ENCODE measurements at places on chromosomes 16 and 17.

DNA sequence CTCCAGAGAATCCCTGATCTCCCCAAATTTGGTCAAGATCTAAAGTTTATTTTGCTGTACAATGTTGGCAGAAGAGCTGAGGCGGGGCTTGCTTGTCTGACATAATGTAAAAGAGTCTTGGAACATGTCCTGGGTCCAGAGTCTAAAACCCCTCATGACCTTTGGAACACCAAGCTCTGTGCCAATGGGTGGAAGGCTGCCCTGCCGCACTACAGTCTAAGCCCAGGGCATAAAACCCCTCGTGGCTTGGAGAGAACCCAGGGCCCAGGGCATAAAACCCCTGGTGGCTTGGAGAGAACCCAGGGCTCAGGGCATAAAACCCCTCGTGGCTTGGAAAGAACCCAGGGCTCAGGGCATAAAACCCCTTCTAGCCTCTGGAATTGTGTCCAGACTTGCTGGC is 36.7 kb downstream of the CCDC57 start:
- no peak for DNase-seq

GRCh38 chr17:56979091-56979480 is 1.2 kb downstream of the SCPEP1 start:
- no peak for DNase-seq

- no peak for DNase-seq
These were observed 612.3 kb upstream of the EEF2KMT start for GRCh38 chr16:5709889-5710288.

DNA sequence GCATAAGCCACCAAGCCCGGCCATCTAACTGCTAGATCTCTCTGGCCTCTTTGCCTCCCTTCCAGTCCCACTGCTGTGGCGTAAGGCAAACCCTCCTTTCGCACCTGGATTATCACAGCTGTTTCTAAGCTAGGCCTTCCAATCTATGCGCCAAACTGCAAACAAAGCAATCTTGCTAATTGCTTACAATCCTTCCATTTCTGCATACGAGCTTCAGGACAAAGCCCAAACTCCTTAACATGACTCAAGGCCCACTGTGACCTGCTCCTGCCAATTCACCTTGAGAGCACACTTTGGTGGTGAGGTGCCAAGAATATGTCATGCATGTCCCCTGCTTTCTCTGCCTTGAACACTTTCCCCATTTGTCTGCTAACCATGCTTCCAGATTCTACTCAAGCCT is 6.0 kb upstream of the ARL5C start:
- no peak for DNase-seq

DNA sequence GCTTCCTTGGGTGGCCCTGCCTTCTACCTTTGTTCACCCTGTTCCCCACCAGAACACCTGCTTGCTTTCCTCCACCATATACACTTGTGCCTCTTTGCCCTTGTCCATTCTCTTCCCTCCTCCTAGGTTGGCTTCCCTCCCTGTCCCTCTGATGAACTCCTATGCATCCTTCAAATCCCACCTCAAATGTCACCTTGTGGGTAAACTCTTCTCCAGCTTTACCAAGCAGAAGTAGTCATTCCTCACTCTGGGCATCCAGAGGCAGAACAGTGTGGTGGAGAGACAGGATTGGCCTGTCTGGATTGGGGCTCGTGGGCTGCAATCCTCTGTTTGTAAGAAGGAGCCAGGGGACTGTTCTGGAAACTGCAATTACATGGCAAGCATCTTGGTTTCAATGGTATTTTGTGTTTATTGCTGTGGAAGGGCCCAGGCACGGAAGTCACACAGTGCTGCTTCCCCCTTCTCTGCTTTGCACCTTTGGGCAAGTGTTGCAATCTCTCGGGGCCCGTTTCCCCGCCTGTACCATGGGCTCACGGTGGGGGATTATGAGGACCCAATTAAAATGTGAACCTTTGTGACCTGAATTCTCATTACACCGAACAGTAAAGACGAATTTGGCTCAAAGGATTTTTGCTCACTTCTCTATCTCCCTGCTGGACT is 21.9 kb upstream of the NXPH3 start:
- DNase-seq = no peak

DNA sequence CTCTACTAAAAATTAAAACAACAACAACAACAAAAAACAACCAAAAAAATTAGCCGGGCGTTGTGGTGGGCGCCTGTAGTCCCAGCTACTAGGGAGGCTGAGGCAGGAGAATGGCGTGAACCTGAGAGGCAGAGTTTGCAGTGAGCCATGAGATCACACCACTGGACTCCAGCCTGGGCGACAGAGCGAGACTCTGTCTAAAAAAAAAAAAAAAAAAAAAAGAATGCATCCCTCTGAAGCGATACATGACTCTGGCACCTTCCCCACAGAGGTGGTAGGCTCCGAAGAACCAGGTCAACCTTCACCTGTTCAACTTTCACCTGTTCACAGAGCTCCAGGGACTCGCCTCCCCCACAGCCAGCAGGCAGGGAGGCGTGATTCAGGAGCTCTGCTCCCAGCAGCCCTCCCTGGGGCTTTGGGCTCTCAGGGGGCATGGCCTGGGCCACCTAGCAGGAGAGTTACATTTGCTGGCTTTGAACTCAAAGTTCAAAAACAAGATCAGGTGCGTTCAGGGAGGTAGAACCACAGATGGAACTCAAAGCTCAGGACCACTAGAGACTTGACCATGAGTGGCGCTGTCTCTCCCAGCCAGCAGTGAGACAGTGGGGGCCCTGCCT is 5.6 kb downstream of the VAC14 start:
- DNase-seq = no peak

DNA sequence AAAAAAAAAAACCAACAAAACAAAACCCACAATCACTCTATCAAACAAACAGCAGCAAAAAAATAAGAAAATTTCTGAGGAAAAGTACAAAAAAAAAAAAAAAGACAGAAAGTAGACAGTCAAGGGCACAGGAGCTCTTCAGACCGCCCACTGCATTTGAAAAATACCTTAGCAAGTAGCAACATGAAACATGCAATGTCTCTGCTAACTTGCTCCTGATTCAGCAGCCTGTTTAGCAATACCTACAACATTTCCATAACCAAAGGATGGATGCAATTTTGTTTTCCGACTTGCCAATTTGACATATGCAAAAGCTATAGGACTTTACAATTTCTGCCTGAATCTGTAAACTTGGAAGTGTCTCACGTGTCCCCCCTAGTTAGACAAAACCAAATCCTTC is 57.4 kb downstream of the SYNRG start:
- DNase-seq = no peak

All from smooth muscle cell of the brain vasculature (primary cell).